ENCODE measurements at places on chromosomes 6 and 20.

DNA sequence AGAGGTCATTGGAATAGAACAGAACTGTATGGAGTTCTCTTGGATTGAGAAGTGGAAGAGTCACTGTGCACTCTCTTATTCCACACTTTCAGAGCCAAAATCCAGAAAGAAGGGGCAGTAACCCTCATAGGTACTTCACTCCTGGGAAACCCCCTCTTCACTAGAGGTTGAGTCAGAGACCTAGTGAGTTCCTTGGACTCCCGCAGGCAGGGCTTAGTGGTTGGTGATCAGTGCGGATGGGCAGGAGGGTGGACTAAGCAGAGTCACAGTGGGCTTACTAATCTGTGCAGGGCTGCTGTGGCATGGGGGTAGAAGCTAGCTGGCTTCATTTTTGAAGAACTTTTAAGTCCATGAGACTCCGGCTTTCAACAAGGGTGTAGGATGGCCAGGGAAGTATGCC lies 95.0 kb upstream of the MLN start:
- DNase-seq, result no peak

- DNase-seq, result no peak
Observed at GRCh38 chr20:31764641-31765305, 25.7 kb downstream of the TPX2 start.

- peak; percentile 31 for DNase-seq
Observed at GRCh38 chr20:1895674-1896483, 672 bp downstream of the SIRPA start.

GRCh38 chr6:25302151-25302550 lies 23.0 kb downstream of the CARMIL1 start:
- DNase-seq, result no peak

DNA sequence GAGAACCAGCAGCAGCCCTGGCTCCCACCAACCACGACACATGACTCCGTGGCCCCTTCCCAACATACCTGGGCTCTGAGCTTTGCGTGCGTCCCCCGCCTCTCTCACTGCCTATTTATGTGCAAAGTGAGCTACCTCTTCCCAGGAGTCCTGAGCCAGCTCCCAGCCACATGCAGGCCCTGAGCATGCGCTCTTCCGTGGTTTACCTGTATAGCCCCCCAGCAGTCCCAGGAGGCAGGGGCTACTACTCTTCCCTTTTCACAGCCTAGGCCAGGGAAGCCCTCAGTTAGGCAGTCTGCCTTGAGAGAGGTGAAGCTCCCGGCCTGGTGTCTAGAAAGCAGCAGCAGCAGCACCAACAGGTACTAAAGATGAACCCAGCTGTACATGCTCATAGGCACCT lies 114.8 kb upstream of the CDYL start:
- no peak for DNase-seq

DNA sequence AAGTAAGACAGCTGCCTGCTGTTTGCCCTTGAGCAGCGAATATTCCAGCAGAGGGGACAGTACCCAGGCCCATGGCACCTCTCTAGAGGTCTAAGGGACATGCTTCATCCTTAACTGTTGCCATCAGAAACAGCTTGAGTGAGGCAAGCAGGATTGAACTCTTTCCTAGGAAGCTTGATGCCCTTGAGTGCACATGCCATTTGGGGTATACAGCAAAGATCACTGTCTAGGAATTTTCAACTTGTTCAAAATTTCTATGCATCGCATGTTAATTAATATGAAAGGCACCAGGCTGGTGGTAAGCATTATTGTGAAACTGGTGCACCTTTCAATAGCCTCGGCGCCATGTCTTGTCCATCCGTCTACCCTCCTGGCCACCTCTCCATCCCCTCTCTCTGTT lies 54.1 kb downstream of the EDN1 start:
- no peak for DNase-seq

DNA sequence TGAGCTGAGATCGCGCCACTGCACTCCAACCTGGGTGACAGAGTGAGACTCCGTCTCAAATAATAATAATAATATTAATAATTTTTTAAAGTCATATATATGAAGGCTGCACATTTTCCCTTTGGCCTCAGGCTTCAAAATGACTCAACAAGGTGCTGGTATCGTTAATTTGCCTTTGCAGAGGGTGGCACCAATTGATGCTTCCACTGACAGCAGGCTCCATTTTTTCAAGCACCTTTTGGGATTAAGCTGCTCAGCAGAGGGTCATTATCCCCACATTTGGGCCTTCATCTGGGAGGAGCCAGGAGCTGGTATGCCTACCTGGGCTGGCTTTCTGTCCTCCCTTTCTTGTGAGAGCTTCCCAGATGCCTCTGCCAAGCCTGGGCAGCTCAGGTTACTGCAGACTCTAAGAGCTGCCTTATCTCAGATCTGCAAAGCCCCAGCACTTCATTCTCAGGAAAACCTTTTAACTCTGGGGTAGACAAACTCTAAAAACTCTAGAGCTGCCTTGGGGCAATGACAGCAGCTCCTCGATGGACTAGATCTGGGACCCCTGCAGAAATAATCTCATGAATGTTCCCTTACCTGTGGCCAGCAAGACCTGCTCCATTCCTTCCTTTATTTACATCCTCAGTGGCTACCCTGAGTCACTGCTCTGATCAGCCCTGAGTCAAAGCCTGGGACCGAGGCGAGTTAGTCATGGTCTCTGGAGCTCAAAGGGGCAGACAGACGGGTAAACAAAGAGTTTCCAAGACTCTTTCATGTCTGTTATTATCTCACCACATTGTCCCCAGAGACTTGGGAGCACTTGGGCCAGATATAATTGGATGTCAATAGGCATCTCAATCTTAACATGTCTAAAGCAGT lies 80.0 kb upstream of the EYA2 start:
- no peak for DNase-seq

DNA sequence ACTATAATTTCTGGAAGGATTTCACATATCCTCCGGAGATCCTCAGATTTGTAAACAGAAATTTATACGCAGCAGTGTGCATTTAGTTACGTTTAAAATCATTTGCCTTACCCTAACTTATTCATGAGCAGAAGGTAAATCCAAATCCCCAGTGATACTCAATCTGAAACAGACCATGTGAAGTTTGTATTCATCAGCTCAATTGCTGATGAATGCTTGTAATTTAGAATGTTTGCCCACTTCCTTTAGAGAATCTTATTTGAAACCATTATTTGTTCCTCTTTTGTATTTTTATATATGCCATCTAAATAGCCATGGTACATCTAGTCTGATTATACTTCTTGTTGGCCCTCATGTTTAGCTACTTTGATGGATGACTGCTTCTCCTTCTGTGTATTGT lies 15.4 kb downstream of the TAAR1 start:
- no peak for DNase-seq

GRCh38 chr20:535958-536357 lies 7.6 kb downstream of the CSNK2A1 start:
- DNase-seq, result no peak

- no peak for DNase-seq
Observed at GRCh38 chr20:57079031-57080005, 187.1 kb downstream of the BMP7 start.

- no peak for DNase-seq
Observed at GRCh38 chr6:102848796-102849195, 1455.3 kb downstream of the GRIK2 start.

- DNase-seq, result peak; percentile 37
Observed at GRCh38 chr20:58652606-58653294, 1.7 kb downstream of the STX16 start.

- no peak for DNase-seq
Observed at GRCh38 chr6:109019911-109020310, 74.7 kb downstream of the SESN1 start.

- DNase-seq, result no peak
Observed at GRCh38 chr6:159307246-159307790, 138.1 kb downstream of the FNDC1 start.

GRCh38 chr6:7805078-7805849 lies 79.4 kb downstream of the BMP6 start:
- DNase-seq, result no peak

GRCh38 chr6:12875051-12875450 lies 158.5 kb downstream of the PHACTR1 start:
- DNase-seq, result no peak

GRCh38 chr20:48821261-48821920 lies 6.4 kb downstream of the PREX1 start:
- no peak for DNase-seq

DNA sequence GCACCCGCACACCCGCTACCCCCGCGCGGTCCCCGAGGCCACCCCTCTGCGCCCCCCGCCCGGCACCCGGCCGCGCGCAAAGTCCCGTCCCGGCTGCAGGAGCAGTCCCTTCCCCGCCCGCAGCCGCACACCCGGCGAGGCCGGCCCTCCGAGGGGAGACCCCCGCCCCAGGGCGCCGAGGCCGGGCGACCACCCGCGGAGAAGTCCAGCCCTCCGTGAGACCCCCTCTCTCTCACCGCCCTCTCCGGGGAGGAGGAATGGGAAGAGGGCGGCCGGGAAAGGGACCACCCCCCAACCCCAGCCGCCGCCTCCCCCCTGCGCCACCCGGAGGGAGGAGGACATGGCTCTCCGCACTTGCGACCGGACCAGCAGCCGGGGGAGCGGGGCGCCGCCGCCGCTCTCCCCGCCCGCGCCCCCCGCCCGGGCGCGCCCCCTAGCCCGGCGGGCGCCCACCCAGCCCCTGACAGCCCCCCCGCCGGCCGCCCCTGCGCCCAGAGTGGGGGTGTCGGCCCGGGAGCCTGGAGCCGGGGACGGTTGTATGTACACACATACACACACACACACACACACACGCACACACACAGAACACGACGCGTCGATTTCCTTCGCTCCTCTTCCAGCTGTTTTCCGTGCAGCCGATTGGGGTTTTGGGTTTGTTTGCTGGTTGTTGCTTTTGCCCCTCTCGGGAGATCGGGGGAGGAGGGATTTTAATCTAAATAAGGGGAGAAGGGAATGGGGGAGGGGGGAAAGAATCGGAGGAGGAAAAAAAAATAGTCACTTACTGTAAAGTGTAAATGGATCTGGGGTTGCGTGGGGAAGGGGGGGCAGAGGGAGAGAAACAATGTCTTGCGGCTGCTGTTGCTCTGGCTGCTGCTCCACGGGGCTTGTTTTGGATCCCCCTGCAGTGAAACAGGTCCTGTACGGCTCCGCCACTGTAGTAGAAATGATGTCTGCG lies at the start of gene ATXN1:
Gene ATXN1 (minus strand): TSS at position 945 of the 955 bp plus-strand sequence.
- peak; percentile 59 for DNase-seq

DNA sequence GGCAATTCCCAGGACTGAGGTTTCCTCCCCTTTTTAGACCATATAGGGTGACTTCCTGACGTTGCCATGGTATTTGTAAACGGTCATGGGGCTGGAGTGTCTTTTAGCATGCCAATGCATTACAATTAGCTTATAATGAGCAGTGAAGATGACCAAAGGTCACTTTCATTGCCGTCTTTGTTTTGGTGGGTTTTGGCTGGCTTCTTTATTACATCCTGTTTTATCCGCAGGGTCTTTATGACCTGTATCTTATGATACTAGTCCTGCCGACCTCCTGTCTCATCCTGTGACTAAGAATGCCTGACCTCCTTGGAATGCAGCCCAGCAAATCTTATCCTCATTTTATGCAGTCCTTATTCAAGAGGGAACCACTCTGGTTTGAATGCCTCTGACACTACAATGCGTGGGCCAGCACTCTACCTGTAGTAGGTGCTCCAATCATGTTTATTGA lies 190.1 kb downstream of the KCNQ5 start:
- no peak for DNase-seq
